Femur (tissue), 1 donor: ENCODE measurements at places on chromosomes 7 and 10.

DNA sequence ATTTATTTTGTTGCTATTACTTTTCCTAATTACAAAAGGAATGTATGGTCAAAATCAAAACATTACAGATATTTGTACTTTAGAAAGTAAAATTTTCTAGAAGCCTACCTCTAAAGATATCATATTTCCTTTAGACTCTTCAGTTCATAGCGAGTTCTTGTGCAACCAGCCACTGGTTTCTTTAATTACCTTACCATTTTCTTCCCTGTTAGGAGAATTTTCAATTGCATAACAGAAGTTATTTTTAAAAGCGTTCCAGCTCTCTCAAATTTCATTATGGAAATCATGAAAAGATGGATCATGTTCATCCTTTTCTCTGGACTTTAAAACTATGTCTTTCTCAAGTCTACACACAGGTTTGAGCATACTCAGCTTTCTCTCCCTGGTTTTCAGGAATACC lies 5.0 kb upstream of the TRUB1 start:
- DNase-seq = no peak

- DNase-seq = no peak
These were observed 398.9 kb upstream of the GALNT17 start for GRCh38 chr7:70733090-70733489.

- no peak for DNase-seq
These were observed 833 bp upstream of the PNLIPRP1 start for GRCh38 chr10:116589926-116590325.

DNA sequence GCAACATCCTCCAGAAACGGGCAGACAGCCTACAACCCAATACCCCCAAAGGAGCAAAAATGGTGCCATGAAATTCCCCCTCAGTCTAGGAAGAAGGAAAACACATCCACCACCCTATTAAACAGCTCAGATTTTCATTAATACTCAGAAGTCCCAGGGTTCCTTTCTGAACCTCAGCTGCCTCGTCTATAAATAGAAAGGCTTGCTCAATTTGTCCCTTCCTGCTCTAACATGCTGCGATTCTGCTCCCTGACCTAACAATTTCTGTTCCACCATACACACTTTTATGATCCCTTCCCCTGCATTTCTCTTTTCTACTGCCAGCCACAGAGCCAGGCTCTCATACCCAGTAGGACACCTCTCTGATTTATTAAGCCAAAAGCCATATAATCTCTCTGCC lies 68.1 kb downstream of the MTERF1 start:
- DNase-seq = no peak

GRCh38 chr10:22630234-22631174 lies 83.9 kb downstream of the PIP4K2A start:
- DNase-seq = no peak

DNA sequence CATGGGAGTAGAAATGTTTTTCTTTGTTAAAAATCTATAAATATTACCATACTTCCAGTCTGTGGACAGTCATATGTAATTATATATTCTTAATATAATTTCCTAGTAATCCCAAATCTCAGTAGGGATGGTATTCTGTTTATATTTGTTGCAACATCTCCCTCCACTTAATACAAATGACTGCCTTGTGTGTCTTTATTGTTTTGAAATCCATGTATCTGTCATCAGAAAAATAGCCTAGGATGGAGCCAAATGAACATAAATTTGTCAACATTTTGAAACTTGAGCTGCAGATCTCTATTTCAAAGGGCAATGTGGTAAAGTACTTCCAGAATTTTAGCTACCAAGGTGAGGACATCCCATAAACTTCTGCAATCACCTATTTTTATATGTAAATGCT lies 290.7 kb downstream of the TSPAN12 start:
- no peak for DNase-seq
